NCI-H2107 (cell line): ENCODE measurements at places on chromosomes 2 and 18.

- peak; percentile 9 for DNase-seq
Observed at GRCh38 chr2:39379643-39380524, 57.2 kb downstream of the MAP4K3 start.

- DNase-seq: peak; percentile 42
Observed at GRCh38 chr2:234951664-234952269, at the start of gene SH3BP4. SH3BP4 (plus strand) TSS chr2:234952017; CDS start chr2:235035003, 82,986 bp downstream.

DNA sequence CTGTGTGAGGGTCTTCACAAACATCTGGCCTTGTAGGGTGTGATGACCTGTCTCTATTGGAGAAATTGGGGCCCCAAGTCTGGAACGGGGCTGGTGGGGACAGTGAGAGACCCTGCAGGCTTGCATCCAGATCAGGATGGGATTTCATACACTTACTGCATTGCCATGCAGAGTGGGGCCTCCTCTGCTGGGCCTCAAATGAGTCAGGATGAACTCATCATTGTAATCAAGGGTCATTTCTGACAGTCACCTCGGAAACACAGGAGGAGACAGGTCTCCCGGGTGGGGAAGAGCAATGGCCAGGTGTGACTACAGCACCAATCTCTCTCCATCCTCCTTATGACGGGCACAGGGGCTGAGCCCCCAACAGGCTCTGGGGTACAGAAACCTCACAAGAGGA, 48.1 kb upstream of the GALR1 start:
- no peak for DNase-seq

GRCh38 chr2:230435431-230435830, 19.4 kb downstream of the SP100 start:
- DNase-seq: no peak

- no peak for DNase-seq
Observed at GRCh38 chr18:1261054-1261453, 356.4 kb downstream of the ADCYAP1 start.

GRCh38 chr2:152587187-152587947, 129.9 kb downstream of the PRPF40A start:
- no peak for DNase-seq

DNA sequence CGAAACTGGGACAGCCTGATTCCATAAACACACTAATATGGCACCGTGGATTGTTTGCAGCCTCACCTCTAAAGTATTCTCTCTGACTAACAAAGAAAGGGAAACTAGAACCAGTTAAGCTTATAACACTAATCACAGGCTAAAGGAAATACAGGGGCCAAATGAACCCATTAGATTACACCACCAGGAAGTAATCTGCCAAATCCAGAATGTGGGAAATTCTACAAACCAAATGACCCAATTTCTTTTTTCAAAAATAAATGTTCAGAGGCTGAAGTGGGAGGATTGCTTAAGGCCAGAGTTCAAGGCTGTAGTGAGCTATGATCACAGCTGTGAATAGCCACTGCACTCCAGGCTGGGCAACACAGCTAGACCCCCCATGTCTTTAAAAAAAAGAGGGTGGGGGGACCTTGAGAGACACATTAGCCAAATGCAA, 1.5 kb upstream of the MPPE1 start:
- no peak for DNase-seq

GRCh38 chr18:31045599-31045998, 3.1 kb upstream of the DSC3 start:
- no peak for DNase-seq

DNA sequence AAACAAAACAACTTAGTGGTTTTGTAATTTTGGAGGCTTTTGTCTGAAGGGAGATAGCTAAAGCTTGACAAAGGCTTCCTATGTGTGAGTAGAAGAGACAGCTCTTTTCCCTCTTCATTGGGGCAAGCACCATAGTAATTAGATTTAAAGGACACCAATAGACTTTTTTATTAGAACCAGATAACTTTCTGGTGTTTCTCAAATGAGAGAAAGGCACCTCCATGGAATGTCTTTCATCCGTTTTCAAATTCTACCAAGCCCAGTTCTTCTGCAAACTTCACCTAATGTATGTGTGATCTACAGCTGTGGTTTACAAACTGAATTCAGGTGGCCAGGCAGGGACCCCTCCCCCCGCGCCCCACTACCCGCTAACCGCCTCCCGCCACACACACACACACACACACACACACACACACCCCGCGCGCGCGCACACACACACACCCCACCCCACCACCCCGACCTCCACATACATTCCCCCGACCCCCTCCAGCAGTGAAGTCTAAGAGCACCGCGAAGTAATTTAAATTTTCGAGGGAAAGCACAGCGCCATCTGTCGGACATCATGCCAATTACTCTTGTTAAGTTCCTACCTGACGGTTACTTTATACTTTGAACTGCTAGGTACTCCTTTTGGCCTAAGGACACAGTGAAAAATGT, 31.6 kb upstream of the PPP1R1C start:
- DNase-seq: no peak

- DNase-seq: no peak
Observed at GRCh38 chr2:197460649-197461048, 7.3 kb downstream of the COQ10B start.

DNA sequence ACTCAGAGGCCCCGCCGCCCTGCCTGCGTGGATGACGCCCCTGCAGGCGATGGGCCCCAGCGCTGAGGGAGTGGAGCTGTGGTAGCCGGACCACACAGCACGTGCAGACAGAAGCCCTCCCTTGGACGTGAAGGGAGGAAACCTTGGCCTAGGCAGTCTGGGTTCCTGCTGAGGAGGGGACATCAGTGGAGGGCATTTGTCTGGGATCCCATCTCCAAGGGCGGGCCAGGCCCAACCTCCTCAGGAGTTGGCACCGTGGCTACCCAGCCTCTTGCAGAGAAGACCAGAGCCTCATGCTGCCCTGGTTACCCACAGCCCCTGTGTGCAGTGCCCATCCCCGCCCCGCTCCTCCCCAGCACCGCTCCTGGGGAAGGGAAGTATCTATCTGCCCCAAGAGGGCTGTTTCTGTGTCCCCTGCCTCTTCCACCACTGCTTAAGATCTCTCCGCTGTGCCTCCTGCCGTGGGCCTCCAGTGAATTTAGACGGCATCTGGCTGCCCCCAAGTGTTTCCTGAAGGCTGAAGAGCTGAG, 241.8 kb downstream of the KLHL29 start:
- no peak for DNase-seq
